ENCODE measurements at places on chromosomes 6 and 20.

DNA sequence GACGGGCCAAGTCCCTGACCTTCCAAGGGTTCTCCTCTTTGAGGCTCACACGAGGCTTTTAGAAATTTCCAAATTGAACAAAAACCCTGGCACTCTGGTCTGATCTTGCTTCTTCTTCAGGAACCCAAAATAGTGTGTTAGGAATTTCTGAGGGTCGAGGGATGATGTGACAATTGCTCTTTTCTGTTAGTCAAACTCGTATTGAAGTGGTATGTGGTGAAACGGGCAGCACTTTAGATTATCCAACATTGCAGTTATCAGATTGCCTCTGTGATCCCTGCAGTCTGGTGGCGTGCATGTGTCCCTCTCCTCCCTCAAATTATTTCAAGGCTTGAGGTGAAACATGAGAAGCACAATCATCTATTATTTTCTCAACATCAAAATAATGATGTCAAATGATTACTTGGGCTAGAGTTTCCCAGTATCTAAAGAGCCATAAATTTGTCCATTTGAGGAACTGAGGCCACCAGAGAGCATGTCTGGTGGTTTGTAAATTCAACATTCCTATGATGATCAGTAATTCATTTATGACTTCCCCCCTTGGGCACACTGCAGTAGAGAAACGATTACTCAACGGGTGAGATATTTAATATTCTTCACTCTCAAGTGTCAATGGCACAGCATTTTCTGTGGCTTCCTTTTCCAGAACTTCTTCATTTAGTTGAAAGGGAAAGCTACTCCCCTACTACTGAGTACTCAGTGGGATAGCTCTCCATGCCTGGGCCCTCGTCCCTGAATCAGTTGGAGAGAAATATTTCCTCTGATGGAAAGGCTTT lies 308.6 kb upstream of the MAP3K7 start:
- DNase-seq = no peak

GRCh38 chr6:163262080-163262479 lies 152.4 kb upstream of the QKI start:
- DNase-seq = no peak

DNA sequence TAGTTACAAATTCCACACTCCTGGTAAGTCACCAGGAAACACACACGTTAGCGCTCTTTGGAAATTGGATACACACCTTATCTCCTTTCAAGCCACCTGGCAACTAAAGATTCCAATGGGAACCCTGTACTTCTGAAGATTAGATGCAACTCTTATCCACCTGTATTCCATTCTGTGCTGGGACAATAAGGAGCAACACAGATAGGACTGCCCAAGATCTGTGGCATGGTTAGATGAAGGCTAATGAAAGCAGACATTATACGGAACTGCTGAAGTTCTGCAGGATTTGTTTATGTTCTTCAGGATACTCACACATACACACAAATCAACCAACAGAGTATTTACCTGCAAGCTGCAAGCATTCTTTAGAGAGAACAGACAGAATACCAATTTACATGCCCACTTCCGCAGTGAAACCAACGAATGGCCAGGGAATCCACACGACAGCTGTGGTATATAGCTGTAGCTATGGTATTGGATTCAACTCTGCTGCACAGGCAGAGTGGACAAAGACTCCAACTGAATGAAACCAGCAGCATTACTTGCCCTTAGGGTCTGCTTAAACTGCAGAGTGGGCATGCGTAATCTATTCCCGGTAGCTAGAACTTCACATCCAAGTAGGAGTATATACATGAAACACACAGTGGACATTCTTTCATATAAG lies 12.0 kb downstream of the NCOA5 start:
- DNase-seq = no peak

- no peak for DNase-seq
Observed at GRCh38 chr20:33273117-33273851, 9.7 kb upstream of the BPIFB1 start.

DNA sequence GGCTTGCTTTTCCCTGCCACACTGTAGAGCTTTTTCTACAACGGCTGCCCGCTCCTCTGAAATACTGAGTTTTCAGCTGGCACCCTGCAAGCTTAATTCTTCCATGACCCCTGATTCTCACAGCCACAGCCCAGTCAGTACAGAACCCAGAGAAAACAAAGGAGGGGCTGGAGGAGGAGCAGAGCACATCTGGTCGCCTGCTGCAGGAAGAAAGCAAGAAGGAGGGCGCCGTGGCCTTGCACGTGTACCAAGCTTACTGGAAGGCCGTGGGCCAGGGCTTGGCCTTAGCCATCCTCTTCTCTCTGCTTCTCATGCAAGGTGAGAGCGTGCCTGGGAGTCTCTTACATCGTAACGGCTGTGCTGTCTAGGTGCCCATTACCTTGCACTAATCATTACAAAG lies 11.3 kb downstream of the DLK2 start:
- DNase-seq = no peak

DNA sequence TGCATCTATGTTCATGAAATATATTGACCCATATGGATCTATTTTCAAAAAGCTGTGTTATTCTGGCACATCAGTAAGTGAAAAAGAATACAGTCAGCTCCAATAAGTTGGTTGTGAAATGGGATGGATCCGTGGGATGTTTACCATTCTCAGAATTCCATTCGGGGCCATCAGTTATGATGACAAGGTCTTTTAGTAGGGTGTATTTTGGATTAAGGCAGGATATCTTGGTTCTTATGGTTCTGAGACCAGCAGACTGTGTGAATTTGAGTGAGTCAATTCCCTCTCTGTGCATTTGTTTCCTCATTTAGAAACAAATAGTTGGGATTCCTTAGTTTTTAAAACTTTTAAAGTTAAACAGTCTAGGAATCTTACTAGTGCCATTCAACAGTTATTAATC lies 287.4 kb downstream of the CD109 start:
- no peak for DNase-seq

GRCh38 chr6:90939906-90940305 lies 353.0 kb upstream of the MAP3K7 start:
- no peak for DNase-seq

DNA sequence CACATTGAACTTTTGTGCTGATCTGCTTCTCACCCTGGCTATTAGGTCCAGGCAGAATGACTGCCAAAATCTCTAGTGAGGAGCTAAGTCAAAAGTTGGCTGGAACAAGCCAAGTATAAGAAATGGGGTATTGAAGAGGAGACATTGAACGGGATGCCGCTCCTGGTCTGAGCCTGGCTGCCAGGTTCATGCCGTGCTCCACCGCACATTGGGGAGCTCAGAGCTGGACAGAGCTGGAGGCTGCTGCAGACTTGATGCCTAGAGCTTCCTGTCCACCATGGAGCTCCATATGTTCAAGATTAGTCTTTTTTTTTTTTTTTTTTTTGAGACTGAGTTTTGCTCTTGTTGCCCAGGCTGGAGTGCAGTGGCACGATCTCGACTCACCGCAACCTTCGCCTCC lies 4.1 kb upstream of the IFT52 start:
- no peak for DNase-seq

DNA sequence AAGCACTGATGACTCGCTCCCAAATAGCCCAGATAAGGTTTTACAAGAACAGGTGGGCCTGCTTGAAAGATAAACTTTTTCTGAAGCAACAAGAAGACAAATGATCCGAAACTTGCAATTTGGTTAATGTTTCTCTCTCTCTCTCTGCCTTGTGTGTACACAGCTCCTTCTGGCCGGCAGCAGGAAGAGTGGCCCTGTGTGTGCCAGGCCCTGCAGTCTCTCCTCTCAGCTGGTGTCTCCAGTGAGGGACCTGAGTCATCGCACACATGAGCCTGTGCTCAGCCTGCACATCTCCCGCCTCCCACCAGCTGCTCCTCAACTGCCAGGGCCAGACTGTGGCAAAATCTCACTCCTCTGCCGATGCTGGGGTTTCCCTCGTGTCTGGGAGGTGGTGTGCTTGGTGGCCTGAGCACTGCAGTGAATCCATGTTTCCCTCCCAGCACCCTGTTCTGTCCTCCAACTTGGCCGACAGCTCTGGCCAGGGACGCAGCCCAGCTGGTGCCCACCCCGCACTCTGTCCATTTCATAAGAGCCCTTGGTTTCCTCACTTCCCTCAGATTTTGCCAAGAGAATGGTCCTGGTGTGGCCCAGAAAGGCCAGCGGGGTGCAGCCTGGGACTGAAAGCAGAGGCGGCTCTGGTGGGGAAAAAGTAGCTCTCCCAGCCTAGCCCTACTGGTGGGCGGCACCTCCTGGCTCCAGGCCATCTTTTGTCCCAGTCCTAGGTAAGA lies 49.4 kb downstream of the ERMARD start:
- DNase-seq = no peak

DNA sequence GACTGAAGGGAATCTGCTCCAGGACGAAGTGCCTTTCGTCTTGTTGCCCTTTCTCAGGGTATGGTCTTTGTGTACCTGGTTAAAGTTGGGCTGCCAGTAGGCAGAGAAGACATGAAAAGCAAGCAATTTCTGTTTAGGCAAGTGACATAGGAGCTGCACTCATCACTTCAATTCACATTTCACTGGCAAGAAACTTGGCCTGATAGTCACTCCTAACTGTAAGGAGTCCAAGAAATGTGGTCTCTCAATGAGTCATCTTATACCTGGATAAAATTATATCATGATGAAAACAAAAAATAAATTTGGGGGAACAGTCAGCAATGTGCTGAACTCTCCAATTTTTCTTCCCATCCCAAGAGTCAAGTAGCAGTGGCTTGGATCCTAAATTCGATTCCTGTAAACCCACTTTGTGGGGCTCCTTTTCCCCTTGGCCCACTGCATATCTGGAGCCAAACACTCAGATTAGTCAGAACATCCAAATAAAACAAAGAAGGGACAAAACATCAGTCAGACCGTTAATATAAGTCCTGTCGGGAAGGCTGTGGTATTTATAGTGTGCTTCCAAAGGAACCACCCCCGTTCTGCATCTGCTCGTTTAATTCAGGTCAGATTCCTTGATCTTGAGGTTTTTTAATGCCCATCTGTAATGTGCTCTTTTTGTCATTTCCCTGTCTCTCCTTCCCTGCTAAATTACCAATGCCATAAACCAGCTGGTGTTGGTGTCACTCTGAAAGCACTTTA lies 5.0 kb upstream of the GABRR1 start:
- DNase-seq = no peak

DNA sequence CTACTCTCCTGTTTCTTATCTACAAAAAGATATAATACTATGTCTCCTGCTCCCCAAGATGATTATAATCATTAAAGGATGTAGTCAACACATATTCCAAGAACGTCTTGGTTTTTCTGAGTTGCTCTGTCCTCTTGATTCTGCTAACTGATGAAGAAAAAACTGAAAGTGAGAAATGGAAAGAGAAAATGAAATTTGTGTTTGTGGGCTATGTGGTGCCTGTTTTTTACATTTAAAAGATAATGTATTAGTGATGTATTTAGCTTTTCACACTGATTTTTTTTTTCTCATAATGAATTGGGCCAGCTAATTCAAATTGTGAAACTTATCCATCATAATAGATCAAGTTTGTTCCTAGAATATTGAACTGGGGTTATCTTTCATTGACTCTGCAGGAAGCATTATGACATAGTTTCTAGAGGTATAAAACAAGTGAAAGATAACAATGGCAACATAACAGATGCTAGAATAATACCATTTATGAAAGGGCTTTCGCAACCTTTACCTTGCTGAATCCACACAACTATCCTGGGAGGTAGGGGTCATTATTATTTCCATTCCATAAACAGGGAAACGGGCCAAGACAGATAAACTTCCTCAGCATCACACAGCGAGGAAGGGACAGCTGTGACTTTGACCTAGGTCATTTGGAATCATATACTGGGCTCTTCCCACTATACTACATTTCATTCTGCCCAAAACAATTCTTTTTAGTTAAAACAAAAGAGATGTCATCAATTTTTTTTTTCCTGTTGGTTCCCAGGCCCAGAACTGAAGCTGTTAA lies 336.7 kb downstream of the GJA1 start:
- DNase-seq = no peak

DNA sequence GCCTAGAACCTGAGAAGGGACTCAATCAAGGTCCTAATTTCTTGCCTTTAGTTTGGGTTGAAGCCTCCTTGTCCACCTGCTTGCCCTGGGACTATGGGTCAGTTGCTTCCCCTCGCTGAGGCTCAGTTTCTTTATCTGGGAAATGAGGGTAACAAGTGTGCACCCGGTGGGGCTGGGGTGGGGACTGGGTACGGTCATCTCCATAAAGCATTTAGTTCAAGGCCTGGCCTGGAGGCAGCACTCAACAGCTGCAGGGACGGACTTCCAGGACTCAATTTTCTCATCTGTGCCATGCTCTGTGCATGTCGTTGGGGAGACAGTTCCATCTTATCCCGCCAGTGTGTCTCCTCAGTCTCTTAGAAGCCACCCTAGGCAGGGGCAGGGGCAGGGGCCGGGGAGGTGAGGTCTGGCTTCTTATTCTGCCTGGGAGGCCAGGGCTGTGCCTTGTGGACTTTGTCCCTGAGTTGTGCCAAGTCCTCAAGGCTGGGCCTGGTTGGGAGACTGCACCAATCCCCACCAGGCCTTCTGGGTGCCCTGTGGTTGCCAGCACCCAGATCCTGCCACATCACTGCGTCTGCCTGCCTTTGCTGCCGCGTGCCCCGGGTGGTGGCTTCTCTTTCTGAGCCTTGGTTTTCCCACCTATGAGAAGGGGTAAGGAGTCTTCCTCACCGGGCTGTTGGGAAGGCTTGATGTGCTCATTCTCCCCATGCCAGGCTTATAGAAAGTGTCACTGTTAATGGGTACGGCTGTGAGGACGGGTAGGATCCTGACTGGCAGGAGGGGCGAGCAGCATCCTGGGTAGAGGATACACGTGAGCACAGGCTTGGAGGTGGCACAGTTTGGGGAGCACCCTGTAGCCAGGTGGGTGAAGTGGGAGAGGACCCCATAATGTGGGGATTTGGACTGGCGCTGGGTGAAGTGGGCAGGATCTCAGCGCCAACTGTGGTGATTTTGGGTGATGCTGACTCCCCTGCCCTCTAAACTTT lies 8.6 kb downstream of the SRC start:
- no peak for DNase-seq

- DNase-seq = no peak
Observed at GRCh38 chr6:124493259-124493658, 469.0 kb upstream of the RNF217 start.

GRCh38 chr6:7454696-7455358 lies 65.2 kb downstream of the RIOK1 start:
- DNase-seq = no peak

DNA sequence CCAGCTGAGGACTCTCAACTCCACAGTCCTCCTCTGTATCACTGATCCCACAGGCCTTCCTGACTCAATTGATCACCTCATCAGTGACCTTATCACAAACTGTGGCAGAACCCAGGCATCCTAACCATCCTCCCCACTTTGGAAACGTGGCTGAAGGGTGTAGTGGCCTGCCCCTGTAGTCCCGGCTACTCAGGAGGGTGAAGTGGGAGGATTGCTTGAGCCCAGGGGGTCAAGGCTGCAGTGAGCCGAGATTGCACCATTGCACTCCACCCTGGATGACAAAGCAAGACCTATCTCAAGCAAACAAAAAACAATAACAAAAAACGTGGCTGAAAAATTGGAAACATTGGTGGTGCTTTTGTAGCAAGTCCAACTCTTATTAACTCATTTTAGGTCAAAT lies 203.4 kb upstream of the ZNF217 start:
- no peak for DNase-seq

DNA sequence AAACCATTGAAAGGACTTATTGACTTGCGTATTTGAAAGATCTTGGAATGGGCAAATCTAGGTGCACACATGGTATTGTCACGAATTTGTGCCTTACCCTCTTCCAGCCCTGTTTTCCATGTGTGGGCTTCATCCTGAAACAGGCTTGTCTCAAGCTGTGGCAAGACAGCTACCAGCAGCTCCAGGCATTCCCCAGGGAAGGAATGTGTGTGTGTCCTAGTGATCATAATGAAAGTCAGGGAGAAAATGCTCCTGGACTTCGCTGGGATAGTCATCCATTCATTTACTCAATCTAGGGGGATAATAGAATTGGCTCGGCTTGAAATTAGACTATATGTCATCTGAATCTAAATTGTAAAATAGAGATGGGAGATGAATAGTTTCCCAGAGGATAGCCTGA lies 676.2 kb downstream of the CBLN4 start:
- no peak for DNase-seq

Data from D721Med (cell line).